ENCODE measurements at places on chromosomes 3 and 15.

- no peak for DNase-seq
Observed at GRCh38 chr3:31322460-31322859, 210.3 kb upstream of the STT3B start.

GRCh38 chr3:119322021-119322834 lies 28.0 kb downstream of the ARHGAP31 start:
- no peak for DNase-seq

DNA sequence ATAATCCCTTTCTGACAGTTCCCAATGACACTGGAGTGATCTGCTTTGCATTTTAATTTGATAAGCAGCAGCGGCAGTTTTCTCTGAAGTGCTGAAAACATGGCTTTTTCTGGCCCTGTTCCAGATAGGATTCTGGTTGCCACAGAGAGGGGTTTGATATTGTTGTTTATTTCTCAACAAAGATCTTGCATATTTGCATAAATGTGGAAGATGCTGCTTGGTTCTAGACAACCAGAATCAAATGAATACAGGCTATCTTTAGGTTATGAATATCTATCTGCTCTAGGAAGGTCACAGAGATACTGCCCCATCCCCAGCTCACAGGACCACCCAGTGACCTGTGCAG lies 137.1 kb downstream of the ZNF609 start:
- DNase-seq = no peak

- DNase-seq = no peak
Observed at GRCh38 chr15:81106560-81106959, 27.5 kb upstream of the CFAP161 start.

- no peak for DNase-seq
Observed at GRCh38 chr15:89406218-89406939, 71.8 kb upstream of the POLG start.

GRCh38 chr15:67413770-67414390 lies 107.1 kb upstream of the C15orf61 start:
- DNase-seq = no peak

- DNase-seq = no peak
Observed at GRCh38 chr3:56251343-56251945, 216.8 kb downstream of the ERC2 start.

DNA sequence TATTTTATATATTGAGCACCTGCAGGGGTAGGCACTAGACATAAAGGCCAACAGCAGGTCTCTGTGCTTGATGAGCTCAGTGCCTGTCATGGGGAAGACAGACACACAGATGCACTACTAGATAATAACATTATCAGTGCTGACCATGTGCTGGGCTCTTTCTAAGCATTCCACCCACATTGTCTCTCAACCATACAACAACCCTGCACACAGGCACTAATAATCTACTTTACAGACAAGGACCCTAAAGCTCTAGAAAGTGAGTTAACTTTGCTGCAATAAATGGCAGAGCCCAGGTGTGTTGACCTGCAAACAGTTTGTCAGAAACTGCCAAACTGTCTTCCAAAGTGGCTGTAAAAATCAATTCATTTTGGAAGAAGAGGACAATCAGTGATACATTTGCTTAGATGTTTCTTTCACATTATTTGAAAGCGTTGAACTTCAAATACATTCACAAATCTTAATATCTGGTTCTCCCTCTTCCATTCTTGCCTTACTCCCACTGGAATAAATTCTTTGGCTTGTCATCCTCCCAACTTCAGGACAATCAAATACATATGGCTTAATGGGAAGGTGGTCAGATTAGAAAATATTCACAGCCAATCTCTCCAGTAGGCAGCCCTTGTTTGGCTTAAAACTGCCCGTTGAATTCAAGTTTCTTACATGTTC lies 11.0 kb upstream of the PP2D1 start:
- no peak for DNase-seq

GRCh38 chr3:184234224-184234623 lies 4.8 kb downstream of the VWA5B2 start:
- no peak for DNase-seq

GRCh38 chr15:88613074-88613944 lies 7.8 kb upstream of the AEN start:
- no peak for DNase-seq

GRCh38 chr3:45992821-45993221 lies 2.8 kb downstream of the FYCO1 start:
- DNase-seq = no peak

DNA sequence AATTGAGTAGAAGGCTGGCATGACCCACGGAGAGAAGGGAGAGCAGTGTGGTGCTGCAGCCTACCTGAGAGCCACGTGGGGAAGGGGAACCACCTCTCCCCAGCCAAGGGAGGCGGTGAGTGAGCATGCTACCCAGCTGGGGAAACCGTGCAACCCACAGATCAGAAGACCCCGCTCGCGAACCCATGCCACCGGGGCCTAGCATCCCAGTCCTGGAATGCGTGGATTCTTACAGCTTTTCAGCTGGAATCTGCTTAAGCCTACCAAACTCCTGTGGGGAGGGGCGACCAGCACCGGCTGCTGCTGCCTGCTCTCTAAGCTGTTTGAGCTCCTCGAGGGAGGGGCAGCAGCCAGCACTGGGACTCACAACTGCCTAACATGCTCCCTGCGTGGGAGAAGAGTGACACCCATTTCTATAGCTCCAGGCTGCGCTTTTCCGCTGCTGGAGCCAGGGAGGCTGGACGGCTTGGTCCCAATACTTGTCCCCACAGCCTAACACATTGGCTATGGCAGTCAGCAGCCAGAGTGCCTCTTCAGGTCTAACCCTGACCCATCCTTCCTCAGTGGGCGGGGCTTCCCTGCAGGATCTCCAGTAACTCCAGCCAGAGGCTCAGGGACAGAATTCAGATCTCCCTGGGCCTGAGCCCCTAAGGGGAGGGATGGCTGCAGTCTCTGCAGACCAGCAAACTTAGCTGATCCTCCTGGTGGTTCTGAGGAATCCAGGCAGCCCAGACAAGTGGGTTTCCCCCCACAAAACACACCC lies 20.0 kb upstream of the TEX55 start:
- DNase-seq = no peak

- no peak for DNase-seq
Observed at GRCh38 chr3:8871306-8871705, 92.0 kb downstream of the RAD18 start.

DNA sequence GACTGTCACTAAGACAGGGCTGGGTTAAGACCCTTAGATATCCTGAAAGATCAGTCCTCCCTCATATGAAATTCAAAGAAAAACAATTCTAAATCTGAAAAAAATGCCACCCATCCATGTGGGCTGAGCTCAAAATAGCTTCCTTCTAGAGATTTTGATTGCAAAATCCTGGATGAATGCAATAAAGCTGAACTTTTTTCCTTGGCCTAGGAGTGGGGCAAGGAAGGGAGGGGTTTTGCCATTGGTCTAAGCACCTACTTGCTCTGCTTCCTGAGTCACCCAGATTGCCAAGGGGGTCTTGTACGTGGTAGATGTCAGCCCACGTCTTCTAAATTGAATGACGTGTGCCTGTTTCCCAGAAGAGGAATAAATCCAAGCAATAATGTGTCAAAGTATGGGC lies 15.3 kb upstream of the SMAD3 start:
- no peak for DNase-seq

DNA sequence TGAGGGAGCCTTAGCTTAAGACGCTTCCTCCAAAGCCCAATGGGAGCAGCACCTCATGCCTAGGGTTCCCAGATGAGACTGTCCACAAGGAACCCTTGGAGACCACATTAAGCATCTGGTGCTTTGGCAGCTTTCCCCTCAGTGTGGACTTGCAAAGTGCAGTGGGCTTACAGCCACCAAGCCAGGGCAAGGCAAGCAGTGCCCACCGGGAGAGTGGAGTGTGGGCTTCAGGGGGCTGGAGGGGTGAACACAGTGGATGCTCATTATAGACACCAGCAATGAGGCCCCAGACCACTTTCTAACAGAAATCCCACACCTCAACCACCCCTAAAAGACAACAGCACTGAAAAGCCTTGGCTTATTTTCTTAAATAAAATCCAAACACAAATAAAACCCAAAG lies 9.1 kb upstream of the MUSTN1 start:
- DNase-seq = no peak

DNA sequence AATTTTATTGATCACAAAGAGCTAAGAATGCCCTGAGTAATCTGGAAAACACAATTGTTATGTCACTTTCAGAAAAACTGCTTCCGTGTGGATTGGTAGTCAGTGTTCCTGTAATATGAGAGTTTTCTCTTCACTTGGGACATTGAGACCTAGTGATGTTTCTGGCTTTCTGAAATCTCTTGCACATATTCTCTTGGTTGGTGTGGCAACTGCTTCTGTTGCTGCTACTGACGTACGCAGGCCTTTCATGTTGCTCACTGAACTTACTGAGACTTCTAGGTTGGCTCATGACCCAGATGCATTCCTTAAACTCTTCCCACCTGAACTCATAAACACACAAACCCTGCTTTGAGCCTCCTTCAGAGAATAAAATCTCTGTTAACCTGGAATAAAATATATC lies 175.0 kb upstream of the PFN2 start:
- no peak for DNase-seq

DNA sequence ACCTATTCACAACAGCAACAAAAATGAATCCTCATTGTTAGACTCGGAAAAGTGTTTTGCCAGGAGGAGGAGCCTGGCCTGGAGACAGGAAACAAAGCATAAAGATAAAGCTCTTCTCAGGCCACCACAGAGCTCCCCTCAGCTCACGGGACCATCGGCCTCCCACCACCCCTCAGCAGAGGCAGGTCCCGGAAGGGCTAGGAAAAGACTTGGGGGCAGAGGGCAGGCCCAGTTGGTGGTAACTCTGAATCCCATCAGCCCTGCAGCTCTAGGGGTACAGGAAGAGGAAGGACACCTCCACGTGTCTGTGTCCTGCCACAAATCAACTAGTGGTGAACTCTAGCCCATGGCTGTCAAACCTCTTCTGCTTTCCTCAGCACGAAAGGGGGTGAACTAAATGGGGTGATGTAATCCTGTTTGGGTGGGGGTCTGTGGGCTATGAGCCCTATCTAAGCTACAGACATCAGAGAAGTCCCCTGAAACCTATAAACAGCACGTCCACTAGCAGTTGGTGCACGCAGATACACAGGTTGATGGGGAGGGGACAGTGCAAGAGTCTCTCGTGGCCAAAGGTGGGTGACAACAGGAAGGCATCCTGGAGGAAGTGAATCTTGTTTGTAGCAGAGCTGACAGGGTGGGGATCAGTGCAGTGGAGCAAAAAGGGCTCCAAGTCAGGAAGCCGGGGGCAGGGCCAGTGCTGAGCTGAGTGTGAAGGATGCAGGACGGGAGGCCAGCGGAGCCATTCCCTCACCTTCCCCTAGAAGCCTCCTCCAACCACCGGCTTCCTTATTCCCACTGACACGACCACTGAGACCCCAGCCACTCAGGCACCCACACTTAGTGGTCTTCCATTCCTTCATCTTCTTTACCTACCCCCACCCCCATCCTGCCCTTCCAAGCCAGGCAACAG lies 111.1 kb upstream of the HACD2 start:
- no peak for DNase-seq

GRCh38 chr15:29693225-29693624 lies 129.0 kb downstream of the TJP1 start:
- no peak for DNase-seq

DNA sequence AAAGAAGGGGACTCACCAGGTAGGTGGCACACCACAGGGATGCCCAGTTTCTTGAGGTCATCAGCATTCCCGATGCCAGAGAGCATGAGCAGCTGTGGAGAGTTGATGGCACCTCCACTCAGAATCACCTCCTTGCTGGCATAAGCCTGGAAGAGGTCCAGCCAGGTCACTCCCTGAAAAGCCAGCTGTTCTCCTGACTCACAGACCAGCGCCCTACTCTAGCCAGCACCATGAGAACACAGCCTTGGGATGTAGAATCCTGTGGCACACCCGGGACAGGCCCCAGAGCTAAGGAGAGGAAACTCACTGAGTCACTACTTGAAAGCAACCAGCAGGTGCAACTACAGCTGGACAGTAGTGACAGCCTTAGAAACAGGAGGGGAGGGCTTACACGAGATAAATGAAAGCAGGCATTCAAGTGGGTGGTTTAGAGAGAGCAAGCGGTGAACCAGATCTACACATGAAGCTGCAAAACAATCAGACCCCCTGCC lies 24.5 kb downstream of the CHDH start:
- no peak for DNase-seq

DNA sequence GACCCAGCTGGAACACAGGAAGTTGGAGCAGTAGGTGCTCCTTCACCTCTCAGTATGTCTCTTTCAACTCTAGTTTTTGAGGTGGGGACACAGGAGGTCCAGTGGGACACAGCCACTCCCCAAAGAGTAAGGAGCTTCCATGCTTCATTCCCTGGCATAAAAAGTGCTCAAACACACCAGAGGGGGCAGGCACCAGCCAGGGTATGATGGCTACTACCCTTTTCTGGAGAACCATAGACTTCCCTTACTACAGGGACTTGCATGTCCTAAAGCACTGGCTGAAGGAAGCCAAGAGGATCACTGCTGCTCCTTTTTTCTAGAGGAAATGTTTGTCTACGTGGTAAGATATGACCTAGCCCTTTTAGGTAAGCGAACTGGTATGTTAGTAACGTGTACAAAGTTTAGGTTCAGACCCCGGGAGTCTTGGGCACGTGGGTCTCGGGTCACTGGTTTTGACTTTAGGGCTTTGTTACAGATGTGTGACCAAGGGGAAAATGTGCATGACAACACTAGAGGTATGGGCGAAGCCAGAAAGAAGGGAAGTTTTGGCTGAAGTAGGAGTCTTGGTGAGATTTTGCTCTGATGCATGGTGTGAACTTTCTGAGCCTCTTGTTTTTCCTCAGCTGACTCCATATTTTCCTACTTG lies 11.9 kb downstream of the IL17RB start:
- DNase-seq = no peak

- no peak for DNase-seq
Observed at GRCh38 chr3:5579946-5580345, 392.4 kb downstream of the EDEM1 start.

GRCh38 chr15:32849769-32850668 lies 132.2 kb downstream of the GREM1 start:
- DNase-seq = no peak

GRCh38 chr3:126490619-126491018 lies 14.9 kb upstream of the ZXDC start:
- no peak for DNase-seq

GRCh38 chr3:24128199-24129005 lies 183.3 kb downstream of the NR1D2 start:
- DNase-seq = no peak

DNA sequence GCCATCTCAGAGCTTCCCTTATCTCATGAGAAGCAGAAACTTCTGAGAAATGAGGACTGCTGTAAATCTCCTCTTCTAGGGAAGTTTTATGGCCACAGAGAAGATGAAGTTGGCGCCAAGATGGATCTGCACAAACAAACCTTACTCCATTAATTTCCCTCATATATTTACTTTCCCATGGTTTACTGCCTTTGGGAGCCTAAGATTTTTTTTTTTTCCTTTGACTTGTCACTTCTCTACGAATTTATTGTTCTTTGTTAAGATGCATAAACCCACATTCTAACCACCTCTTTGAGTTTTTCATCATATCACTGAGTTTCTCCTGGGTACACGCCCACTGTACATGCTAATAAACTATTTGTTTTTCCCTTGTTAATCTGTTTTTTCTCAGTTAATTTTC lies 21.5 kb upstream of the NPTN start:
- DNase-seq = no peak
